ENCODE measurements at places on chromosomes 7 and 10.

GRCh38 chr10:34719328-34719727, 95.8 kb downstream of the PARD3 start:
- DNase-seq: no peak

- no peak for DNase-seq
Observed at GRCh38 chr7:19107356-19108146, 9.9 kb downstream of the TWIST1 start.

GRCh38 chr10:123156078-123156477, 1.9 kb downstream of the BUB3 start:
- DNase-seq: no peak

DNA sequence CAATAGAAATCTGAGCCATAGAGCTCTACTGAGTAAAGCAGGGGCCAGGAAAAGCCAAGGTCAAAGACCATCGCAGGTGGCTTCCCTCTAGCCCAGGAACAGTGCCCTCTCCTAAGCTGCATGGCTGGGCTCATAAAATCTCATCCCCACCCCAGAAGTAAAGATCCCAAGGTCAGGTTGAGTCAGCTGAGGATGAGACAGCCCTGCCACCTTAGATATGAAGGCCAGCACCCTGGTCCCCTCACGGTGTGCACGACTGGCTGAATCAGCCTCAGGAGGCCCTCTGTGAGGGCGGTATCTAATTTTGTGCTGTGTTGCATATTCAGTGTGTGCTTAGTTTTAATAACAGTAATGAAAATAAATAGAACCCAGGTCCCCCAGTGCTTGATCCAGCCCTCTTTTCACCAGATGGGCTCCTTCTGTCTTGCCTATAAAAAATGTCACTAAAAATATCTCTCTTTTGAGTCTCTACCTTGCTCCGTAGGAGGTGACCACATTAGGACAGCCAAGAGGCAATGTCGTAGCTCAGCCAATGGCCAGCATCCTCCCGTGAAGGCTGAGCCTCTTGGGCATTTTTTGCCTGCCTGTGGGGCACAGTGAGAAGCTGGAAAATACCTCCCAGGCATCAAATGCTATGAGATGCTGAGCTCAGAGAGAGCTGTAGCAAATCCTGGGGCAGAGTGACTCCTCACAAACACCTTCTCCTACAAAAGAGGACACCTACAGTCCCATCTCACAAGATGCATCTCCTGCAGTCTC, 424.0 kb downstream of the PLXNA4 start:
- DNase-seq: no peak

DNA sequence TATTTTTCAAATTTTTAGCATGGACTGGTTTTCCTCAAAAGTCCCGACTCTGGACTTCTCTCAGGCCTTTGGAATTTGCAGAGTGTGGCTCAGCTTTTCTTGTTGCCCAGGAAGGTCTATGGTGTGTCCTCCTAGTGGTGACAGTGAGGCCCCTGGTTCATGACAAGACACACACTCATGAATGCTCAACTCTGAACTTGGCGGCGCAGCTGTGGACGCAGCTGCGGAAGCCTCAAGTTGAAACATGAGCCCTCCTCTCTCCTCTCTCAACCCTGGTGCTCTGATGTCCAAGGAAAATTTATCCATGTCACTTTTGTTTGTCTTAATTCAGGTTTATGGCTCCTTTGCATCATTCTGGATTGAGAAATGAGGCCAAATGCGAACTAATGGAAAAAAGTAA, 183.9 kb downstream of the HECW1 start:
- no peak for DNase-seq

GRCh38 chr10:102994531-102995295, 76.6 kb downstream of the CNNM2 start:
- DNase-seq: no peak

DNA sequence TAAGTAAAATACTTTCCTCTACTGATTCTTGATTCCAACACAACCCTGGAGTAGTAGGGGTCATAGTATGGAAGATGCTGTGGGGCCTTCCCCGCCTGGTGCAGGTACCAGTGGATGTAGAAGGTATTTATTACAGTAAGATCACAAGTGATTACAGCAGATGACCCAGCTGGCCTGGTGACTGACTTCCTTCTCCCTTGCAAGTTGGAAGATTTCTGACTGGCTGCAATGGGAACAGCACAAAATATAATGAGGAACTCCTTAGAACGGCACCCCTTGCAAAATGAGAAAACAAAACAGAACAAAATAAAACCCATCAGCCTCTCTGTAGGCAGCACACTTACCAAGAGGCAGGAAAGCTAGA, 61.7 kb upstream of the TARP start:
- no peak for DNase-seq

- no peak for DNase-seq
Observed at GRCh38 chr7:50056131-50056530, 36.9 kb downstream of the ZPBP start.

DNA sequence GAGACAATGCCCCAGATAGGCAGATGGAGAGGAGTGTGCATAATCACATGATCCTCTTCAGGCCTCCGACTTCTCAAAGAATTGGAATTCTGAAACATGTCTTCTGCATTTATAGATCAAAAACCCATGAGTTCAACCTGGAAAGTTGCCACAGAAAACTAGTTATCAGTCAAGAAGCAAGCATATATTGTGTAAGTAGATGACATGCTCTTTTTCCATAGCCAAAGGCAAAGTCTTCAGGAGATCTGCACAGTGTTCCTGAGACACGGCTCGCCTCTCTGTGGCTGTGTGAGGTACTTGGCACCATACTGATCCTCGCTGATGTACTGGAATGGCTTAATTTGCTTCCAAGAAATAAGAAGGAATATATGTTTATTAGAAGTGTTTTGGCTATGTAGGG, 213.5 kb upstream of the MKI67 start:
- DNase-seq: no peak

- no peak for DNase-seq
Observed at GRCh38 chr7:95676691-95677090, 80.4 kb upstream of the PDK4 start.

DNA sequence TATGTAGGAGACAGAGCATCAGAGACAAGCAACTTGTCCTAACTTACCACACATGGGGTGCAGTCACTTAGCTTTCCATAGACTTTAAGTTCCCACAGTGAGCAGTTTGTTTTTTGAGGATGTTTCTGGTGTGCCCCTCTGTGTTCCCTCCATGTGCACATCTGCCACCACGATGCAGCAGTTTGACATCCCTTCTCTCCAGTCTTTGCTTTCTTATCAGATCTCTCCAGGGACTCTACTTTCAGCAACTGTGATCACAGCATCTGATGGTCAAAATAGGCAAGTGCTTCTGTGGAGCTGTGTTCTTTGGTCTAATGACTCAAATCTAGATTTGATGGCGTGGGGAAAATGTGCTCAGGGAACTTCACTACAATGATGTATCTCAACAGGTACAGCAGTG, 96.5 kb upstream of the NAMPT start:
- no peak for DNase-seq

DNA sequence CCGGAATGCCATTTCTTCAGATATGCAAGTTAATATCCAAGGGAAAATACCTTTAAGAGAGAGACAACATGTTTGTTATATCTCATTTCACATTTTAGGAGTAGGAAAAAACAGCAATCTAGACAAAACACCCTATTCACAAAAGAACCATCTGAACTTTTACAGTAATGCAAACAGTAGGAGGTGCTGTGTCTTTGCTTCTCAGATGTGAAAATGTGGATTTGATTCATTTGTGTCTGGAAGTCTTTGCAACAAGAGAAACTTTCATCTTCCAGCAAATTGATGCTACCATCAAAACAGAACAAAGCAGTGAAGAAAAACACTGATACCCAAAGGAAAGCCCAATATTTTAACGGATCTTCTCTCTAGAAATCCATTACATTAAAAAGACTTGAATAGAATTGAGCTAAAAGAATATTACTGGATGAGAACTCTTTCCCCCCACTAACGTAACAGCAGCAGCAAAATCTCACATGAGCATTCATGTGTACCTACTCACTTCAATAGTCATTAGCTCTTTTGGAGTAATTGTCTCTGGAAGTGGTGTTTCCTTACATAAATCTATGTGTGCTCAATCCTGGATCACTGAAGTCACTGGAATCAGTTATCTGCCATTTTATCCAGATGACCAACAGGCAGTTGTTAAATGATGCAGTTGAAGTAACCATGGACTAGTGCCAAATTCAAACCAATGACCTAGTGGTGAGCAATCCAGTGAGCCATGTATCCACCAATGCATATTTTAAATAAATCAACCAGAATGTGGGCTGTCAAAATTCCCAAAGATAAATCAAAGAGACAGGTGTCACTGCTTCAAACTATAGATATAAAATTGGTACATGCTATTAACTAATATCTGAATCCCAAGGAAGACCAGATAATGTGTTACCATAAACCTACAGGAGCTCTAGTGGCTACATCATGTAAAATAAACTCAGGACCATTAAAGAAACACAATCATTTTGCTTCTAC, 1.8 kb downstream of the SEMA3C start:
- DNase-seq: no peak

GRCh38 chr10:122190176-122190943, 80.7 kb upstream of the BTBD16 start:
- no peak for DNase-seq

- no peak for DNase-seq
Observed at GRCh38 chr10:19785366-19785765, 30.9 kb upstream of the PLXDC2 start.

- DNase-seq: no peak
Observed at GRCh38 chr7:39987641-39988347, 37.7 kb downstream of the CDK13 start.

- DNase-seq: no peak
Observed at GRCh38 chr7:78095549-78095948, 297.0 kb downstream of the PHTF2 start.

DNA sequence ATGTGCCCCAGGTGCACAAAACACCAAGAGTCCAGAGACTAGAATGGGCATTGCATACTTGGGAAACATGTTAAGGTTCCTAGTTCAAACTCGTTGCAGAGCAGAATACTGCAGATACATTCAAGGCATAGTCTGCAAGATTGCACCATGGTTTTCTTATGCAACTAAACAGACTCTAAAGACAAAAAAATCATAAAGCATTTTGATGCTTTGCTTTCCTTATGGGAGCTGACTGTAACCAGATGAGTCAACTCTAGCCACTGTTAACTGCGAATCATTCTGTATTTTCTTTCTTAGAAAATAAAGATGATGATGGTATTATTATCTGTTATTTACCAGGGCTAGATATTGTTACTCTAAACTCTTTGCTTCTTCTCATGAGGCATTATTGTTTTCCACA, 19.7 kb downstream of the TRUB1 start:
- no peak for DNase-seq

DNA sequence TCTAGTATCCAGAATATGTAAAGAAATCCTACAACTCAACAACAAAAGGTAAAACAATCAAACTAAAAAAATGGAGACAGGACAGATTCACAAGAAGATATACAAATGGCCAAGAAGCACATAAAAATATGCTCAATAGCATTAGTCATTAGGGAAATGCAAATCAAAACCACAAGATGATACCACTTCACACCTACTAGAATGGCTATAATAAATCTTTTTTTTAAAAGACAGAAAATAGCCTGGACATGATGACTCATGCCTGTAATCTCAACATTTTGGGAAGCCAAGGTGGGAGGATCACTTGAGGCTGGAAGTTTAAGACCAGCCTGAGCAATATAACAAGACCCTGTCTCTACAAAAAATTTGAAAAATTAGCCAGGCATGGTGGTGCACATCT, 27.9 kb upstream of the CHCHD3 start:
- no peak for DNase-seq

DNA sequence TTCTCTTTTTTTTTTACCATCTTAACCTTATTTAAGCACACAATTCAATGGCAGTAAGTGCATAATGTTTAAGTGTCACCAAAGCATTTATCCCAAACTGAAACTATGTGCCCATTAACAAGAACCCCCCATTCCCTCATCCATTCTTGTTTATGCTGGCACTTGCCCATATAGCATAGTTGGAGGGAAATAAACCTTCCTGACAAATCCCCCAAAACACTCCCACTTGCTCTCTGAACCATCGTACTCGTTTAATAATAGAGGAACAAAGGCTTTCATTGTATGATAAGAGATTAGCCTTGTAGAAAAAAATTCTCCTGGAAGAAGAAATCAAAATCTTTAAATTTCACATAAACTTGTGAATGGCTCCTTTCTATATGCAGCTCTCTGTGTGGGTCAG, 26.4 kb upstream of the KCNMA1 start:
- DNase-seq: no peak

GRCh38 chr7:5284304-5285281, 1.9 kb downstream of the SLC29A4 start:
- no peak for DNase-seq

GRCh38 chr7:131497454-131497853, 59.0 kb downstream of the PODXL start:
- DNase-seq: no peak

- no peak for DNase-seq
Observed at GRCh38 chr10:114881417-114881816, 56.6 kb upstream of the TRUB1 start.

- DNase-seq: no peak
Observed at GRCh38 chr7:66331883-66332282, 126.7 kb downstream of the TPST1 start.

GRCh38 chr10:47243791-47244190, 56.2 kb upstream of the GDF10 start:
- no peak for DNase-seq

- DNase-seq: no peak
Observed at GRCh38 chr7:134908289-134908688, 78.0 kb upstream of the AGBL3 start.

DNA sequence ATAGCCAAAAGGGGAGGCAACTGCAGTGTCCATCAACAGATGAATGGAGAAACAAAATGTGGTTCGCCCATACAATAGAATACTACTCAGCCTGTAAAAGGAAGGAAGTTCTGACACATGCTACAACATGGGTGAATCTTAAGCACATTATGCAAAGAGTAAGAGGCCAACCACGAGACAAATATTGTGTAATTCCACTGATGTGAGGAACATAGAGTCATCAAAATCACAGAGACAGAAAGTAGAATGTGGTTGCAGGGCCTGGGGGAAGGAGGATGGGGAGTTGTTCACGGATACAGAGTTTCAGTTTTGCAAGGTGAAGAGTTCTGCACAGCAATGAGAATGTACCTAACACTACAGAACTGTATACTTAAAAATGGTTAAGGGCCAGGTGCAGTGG, 13.7 kb upstream of the C10orf71 start:
- DNase-seq: no peak

GRCh38 chr10:5736591-5736990, 52.0 kb downstream of the TASOR2 start:
- no peak for DNase-seq

- no peak for DNase-seq
Observed at GRCh38 chr7:63925626-63926460, 72.8 kb upstream of the ZNF722 start.

GRCh38 chr10:10432296-10433035, 585.2 kb upstream of the CELF2 start:
- no peak for DNase-seq

- no peak for DNase-seq
Observed at GRCh38 chr7:139776486-139777132, 1.2 kb downstream of the HIPK2 start.

GRCh38 chr10:59791601-59792000, 38.3 kb upstream of the MRLN start:
- no peak for DNase-seq

GRCh38 chr7:31710171-31710570, 23.2 kb downstream of the PPP1R17 start:
- no peak for DNase-seq

- no peak for DNase-seq
Observed at GRCh38 chr7:111796671-111797070, 234.4 kb upstream of the IMMP2L start.

All from cortex of kidney (tissue), 1 donor.